Stimulated activated CD8-positive, alpha-beta memory T cell treated with anti-CD3 and anti-CD28 coated beads, Interleukin-7, amount 100 ng/mL, for 1 hour (primary cell): ENCODE measurements at places on chromosomes 12 and 14.

DNA sequence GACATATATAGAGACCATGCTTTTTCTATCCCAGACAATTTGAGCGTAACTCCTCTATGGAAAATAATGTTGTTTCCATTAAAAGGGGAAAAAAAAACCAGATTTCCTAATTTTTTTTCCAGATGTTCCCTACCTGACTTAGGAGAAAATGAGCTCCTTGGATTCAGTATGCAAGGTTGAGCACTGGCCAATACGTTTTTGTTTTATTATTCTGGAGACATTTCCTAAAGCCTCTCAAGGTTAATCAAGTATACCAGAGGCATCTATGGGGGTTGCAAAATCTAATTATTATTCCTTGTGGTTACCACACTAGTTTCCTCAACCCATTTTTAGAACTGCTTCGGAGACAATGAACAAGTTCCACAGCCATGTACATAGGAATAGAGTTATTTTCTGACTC lies 291.3 kb downstream of the SLC16A7 start:
- DNase-seq, result no peak

DNA sequence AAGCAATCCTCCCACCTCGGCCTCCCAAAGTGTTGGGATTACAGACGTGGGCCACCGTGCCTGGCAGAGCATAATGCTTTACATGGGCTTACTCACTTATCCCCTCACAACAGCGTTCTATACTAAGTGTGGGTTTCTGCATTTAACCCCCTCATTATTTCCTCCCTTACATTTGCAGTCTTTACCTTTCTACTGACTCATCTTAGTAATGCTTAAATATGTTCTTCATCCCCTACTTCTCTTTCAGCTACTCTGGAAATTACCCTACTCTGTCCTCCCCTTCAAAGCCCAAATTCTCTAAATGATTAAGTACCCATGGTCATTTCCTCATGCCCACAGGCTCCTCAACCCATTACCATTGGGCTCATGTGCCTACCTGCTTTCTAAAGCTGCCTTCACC lies 40.7 kb downstream of the NKX2-1 start:
- DNase-seq, result no peak

- DNase-seq, result no peak
Observed at GRCh38 chr14:89603938-89604480, 187.0 kb upstream of the FOXN3 start.

DNA sequence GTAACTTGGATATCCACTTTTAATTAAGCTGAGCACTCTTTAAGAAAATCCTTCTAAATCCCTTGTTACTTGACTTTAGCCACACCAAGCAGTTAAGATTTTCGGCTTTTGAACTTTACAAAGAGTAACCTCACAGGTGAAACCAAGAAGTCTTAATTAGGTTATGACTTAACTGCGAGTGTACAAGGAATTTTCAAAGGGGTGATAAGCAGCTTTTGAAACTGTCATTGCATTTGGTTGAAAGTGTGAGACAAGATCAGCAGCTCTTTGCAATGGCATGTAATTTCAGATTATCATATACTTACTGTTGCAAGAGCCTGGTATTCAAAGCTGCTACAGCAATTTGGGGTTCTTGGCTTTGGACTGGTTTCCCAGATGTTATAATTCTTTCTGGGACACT lies 137.5 kb downstream of the TMEM117 start:
- no peak for DNase-seq

DNA sequence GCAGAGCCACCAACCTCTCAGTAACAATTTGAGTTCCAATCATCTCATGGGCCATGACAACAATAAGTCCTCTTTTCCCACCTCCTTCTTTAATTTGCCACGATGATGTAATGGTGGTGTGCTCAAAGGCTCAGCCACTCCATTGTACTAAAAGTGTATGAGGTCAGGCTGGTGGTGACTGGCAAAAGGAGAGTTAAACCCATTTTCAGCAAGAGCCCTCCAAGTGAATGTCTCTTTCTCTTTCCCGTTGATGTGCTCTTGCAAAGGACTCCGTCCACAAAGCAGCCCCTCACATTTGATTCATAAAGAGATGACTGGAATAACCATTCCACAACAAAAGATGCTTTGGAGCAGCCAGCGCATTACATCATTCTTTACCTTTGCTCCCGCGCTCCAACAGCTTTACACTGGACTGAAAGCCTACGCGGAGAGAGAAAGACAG lies 41.6 kb downstream of the DUSP16 start:
- no peak for DNase-seq

GRCh38 chr12:106290666-106291065 lies 11.9 kb upstream of the TCP11L2 start:
- DNase-seq, result no peak

DNA sequence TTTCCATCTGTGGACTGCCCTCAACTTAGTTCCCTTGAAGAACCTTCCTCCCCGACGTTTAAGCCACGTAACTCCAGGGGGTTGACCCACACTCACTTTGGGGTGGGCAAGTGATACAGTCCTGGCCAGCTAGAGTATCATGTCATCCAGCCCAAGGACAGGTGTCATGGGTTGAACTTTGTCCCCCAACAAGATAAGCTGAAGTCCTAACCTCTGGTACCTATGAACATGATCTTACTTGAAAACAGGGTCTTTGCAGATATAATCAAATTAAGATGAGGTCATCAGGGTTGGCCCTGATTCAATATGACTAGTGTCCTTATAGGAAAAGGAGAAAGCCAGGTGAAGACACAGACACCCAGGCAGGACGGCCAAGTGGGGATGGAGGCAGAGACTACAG lies 68.6 kb downstream of the ITPK1 start:
- DNase-seq, result no peak

- no peak for DNase-seq
Observed at GRCh38 chr12:15289192-15289591, 33.1 kb upstream of the PTPRO start.

DNA sequence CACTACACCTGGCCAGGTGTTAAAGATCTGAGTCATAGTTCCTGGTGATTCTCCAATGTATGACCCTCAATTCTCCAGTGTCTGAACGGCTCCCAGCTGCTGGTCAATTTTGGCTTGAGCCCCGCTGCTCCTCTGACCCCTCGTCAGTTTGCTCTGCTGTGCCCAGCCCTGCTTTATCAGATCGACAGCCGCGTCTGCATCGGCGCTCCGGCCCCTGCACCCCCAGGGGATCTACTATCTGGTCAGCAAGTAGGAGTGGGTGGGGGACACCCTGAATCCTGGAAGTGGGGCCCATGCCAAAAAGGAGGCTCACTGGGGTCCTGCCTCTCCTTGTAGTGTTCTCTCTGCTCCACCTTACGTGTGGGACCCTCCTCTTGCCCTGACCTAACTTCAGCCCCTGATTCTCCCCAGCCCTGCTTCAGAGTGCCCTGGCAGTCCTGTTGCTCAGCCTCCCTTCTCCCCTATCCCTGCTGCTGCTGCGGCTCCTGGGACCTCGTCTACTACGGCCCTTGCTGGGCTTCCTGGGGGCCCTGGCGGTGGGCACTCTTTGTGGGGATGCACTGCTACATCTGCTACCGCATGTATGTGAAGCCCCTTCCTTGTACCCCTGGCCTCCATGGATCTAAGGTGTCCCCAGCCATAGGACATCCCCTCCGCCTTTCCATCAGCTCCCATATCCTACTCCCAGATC lies 5.0 kb downstream of the SLC39A5 start:
- DNase-seq, result no peak

GRCh38 chr14:93458234-93458633 lies 27.5 kb downstream of the UNC79 start:
- DNase-seq, result no peak

- no peak for DNase-seq
Observed at GRCh38 chr12:53937596-53938325, 870 bp upstream of the HOXC13 start.

DNA sequence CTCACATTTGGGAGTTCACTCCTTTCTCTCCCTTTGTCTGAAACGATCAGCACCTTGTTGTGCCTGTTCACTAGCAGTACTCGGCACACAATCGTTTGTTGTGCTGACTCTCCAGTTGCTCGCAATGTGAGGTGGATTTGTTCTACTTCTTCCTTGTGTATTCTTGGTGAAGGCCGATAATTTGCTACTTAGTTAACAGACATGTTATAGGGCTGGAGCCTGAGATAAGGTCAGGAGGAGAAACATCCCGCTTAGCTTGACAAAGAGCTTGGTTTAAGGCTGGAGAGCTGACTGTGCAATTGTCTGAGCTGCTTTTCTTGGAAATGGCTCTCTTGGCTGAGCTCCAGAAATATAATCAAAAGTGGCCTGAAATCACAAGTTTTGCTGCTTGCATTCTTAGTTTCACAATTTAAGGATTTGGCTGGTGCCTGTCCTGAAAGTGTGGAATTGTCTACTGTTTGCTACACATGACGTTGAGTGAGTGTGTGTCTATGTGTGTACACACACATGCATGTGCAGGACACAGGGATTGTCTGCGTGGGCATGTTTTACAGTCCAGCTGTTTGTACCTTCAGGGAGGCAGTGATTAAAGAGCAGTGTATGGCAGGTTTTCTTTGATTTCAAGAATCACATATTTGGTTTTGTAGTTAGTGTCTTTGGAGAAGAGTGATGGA lies 77.7 kb downstream of the ARF6 start:
- no peak for DNase-seq

DNA sequence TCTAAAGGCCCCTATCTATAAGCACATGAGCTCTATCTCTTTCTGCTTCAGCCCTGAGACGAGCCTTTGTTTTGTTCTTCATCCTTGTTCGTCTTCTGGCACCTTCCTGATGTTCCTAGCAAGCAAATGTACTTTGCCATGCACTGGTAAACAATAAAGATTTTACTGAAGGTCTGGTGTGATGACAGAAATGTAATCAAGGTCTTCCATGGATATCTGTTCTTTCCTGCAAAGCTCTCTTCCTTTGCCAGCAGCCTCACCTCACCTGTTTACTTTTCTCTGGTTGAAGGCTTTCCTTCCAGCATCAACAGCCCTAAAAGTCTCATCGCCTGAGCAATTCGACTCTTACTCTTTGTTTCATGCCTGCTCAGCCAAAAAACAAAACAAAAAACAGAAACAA lies 330.3 kb downstream of the PCNX1 start:
- DNase-seq, result no peak

- no peak for DNase-seq
Observed at GRCh38 chr12:104741497-104742367, 216.4 kb downstream of the SLC41A2 start.

DNA sequence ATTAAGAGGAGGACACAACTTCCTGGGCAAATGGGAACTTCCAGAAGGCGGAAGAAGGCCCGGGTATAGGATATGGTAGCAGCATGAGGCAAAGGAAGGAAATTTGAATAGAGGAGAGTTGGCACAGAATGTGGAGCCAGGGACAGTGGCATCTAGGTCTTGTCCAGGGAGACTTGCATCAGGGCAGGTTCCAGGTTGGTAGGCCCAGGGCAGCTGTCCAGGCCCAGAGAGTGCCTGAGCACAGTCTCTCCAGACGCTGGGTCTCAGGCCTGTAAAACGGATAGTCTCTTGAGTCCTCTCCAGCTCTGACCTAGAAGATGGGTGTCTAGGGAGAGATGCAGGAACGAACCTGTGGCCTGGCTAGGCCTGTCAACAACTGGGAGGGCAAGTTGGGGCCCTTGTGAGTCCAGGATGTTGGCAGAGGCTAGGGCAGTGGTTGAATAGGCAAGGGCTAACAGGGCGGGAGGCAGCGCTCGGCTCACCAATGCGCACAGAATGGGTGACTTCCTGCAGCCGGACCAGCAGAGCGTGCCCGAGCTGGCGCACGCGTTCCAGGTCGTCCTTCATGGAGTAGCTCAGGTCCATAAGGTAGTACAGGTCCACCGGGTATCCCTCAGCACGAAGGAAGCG lies 9.9 kb downstream of the ITGB7 start:
- DNase-seq, result no peak

DNA sequence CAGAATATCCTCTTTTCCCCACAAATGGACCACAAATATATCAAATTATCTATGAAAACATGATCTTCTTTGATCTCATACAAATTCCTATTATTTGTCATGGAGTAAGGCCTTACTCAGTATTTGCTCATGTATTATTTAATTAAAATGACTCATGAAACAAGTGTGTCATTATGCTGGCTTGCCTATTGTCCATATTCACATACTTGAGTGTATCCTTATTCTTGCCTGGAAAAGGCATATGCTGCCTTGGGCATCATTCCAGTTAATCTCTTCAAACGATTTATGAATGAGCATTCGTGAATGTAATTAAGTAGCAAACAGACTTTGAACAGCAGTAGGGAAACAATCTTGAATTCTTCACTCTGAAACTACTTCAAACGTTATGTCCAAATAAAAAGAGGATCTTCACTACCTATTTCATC lies 22.6 kb upstream of the SNRPF start:
- DNase-seq, result no peak

GRCh38 chr14:55329999-55330710 lies 58.9 kb downstream of the FBXO34 start:
- DNase-seq, result no peak

- DNase-seq, result no peak
Observed at GRCh38 chr12:13499008-13499407, 302.5 kb downstream of the EMP1 start.

GRCh38 chr14:75859746-75860145 lies 122.0 kb downstream of the TGFB3 start:
- no peak for DNase-seq

GRCh38 chr12:69173368-69173767 lies 66.0 kb upstream of the CPSF6 start:
- DNase-seq, result no peak

- no peak for DNase-seq
Observed at GRCh38 chr14:74636424-74637177, 24.6 kb upstream of the LTBP2 start.

DNA sequence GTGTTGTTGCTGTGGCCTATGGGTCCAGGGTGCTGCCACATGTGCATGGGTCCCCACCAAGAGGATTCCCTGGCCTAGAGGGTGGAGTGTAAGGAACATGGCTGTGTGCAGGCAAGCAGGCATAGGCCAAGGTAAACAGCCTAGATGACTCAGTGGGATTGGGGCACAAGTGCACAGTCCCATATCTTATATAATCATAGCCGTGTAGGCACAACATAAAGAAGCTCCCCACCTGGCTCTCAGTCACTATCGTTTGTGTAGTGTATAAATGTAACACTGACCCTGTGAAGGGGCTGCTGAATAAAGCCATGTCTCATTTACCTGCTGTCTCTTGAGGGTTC lies 15.7 kb upstream of the RNASE12 start:
- DNase-seq, result no peak

DNA sequence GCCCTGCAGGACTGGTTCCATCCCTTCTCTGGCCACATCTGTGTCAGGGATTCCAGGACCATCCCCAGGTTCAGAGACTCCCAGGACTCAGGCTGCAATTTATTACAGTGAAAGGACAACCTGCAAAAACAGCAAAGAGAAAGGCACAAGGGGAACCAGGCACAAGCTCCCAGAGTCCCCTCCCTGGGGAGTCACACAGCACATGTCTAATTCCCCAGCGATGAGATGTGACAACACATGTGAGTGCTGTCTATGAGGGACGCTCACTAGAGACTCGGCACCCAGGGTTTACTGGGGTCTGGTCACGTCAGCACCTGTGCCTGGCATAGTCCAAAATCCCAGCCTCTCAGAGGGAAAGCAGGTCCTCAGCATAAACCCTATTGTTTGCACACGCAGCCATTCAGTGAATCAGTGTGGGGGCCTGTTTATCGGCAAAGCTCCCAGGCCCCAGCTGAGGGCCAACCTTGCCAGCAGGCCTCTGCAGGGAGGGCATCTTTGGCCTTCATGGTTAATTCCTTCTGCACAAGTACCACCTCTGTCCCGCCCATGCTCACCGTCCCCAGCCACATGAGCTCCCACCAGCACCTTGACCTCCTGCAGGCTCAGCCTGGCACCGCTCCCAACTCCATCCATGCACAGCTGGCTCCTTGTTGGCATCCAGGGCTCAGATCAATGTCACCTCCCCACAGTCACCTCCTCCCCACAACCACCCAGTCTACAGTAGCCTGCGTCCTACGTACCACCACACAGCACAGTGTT lies 198.9 kb upstream of the SFSWAP start:
- DNase-seq, result no peak
